ENCODE measurements at places on chromosomes 7 and 10.

DNA sequence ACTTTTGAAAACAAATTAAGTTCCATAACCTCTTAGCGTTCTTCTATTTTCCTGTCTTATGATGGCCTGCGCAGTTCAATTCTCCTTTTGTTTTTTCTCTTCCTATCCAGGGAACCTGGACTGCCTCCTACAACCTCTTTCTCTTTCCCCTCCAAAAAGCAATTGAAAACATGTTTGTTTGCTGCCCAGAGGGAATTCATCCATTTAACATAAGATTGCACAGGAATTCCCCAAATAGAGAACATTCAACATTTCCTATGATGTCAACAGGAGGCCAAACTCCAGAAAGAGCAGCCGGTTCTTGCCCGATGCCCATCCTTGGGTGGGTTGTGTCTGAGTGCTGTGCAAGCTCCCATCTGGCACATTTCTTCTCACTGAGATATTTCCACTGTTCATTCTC lies 94.2 kb upstream of the NRP1 start:
- no peaks in the 10 kb centered on the region for H3K4me1 ChIP-seq
- H3K27me3 ChIP-seq = no peaks in the 10 kb centered on the region
- no peak overlapping the region for H3K27ac ChIP-seq
- DNase-seq = no peak

GRCh38 chr7:112154690-112155089 lies 51.5 kb downstream of the DOCK4 start:
- H3K36me3 ChIP-seq = no peaks in the 10 kb centered on the region
- DNase-seq = no peak
- no peak overlapping the region for H3K27ac ChIP-seq
- no peaks in the 10 kb centered on the region for H3K4me1 ChIP-seq
- no peak overlapping the region for H3K4me3 ChIP-seq
- H3K27me3 ChIP-seq = no peaks in the 10 kb centered on the region

- H3K36me3 ChIP-seq = no peaks in the 10 kb centered on the region
- H3K4me1 ChIP-seq = no peaks in the 10 kb centered on the region
- no peak for DNase-seq
- no peak overlapping the region for H3K4me3 ChIP-seq
Measured at GRCh38 chr7:51307651-51308210, 8.9 kb downstream of the COBL start.

DNA sequence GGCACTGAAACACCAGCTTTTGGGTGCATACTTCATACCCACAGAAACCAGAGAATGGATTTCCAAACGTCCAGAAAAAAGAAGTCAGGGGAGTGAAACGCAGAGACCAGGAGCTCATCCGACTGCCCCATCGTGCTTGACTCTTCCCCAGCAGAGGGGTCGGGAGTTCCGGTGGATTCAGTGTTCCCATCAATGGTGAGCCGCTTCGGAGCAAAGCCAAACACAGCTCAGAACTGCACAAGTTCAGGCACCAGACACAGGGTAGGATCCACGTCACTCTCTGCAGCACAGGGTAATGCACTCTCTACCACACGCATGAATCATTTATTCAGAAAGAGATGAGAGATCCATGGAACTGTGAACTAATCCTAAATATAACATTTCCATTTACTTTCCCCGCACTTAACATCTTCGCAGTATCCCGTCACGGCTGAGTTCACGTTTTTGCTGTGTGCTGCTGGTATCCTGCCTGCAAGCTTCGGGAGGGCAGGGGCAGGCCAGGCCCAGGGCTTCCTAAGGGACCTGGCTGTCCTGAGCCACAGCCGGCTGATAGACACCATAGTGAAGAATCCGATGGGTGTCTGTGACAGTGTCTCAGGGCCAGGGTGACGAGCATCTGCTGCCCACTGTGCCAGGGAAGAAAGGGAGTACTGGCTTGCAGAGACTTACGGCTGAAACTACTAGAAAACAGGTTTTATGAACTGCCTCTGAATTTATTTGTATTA lies 545.3 kb downstream of the PTPRN2 start:
- H3K27me3 ChIP-seq = no peaks in the 10 kb centered on the region
- H3K27ac ChIP-seq = no peak overlapping the region
- H3K4me1 ChIP-seq = no peaks in the 10 kb centered on the region
- no peak overlapping the region for H3K4me3 ChIP-seq
- no peak for DNase-seq

DNA sequence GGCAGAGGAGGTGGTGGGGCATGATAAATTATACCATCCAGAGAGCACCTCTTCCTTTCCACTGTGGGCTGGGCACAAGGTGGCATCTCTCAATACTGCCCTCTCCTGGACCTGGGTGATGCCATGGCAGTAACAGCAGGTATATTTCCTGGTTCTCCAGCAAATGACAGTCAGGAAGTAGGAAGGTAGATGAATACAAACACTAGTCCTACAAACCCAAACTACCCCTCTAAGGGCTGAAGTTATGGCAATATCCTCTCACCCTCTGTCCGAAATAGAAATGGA lies 1004.9 kb downstream of the KCNMA1 start:
- no peaks in the 10 kb centered on the region for H3K4me1 ChIP-seq
- H3K36me3 ChIP-seq = no peaks in the 10 kb centered on the region
- H3K27me3 ChIP-seq = no peaks in the 10 kb centered on the region
- no peak overlapping the region for H3K27ac ChIP-seq
- no peak for DNase-seq
- H3K4me3 ChIP-seq = no peak overlapping the region

DNA sequence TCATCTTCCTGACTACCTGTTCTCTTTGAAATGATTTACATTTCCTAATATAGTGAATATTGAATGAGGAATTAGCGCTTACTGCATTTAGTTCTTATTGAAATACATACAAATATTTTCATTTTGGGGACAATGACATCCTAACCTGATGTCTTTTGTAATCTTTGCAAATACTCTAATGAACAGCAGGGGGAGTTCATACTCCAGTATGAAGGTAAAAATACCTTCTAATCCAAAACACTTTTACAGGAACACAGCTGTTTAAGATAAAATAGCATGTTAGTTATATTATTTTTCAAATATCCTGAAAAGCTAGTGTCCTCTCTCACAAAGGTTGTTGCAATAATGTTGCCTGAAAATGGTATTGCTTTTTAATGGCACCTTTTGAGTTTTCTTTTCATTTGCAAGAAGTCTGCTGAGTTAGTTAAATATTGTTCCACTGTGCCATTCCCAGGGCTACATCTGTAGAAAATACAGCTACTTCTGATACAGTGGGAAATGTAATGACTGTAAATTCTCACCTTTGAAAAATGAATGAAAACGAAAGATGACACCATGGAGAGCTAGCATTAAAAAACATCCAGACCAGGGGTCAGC lies 400.0 kb downstream of the PHF14 start:
- DNase-seq = no peak
- H3K36me3 ChIP-seq = no peaks in the 10 kb centered on the region
- no peak overlapping the region for H3K27ac ChIP-seq
- H3K4me1 ChIP-seq = no peaks in the 10 kb centered on the region

DNA sequence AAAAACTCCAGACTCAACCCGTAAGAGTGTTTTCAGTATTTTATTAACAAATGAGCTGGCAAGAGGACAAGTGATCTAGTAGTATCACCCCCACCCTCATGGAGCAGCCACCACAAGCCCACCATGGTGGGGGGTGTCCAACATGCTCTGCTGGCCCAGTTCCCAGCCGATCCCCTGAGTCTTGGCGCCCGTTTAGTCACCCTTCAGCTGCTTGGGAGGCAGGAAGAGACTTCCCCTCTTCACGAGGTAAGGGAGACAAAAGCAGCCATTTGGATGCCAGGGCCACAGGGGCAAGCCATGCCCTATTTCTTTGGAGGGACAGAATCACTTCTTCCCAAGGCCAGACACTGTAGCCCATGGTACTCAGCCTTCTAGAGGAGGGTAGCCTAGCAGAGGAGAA lies 54.1 kb downstream of the NOD1 start:
- no peaks in the 10 kb centered on the region for H3K27me3 ChIP-seq
- H3K4me1 ChIP-seq = no peaks in the 10 kb centered on the region
- H3K27ac ChIP-seq = no peak overlapping the region
- DNase-seq = no peak
- H3K4me3 ChIP-seq = no peak overlapping the region
- H3K36me3 ChIP-seq = peaks cover 22% of the 10 kb centered on the region

GRCh38 chr7:17075601-17076255 lies 193.9 kb upstream of the AGR3 start:
- no peaks in the 10 kb centered on the region for H3K36me3 ChIP-seq
- no peak overlapping the region for H3K4me3 ChIP-seq
- no peak overlapping the region for H3K27ac ChIP-seq

DNA sequence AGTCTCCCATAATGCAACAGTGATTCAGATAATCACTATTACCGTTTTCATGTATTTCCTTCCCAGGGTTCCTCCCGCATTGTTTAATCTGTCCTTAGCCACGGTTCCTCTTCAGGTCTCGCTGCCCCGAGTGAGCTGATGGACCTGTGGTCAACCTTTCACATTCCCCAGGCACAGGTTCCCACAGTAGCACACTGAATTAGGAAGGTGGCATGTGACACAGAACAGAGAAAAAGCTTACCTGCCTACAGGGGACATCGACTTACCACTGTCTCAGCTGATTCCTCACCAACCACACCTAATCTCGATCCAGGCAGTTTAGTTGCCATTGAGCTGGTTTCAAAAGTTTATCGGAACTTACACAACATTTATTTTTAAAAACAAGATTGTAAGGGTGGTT lies 72.2 kb downstream of the MTURN start:
- H3K36me3 ChIP-seq = no peaks in the 10 kb centered on the region
- no peak for DNase-seq
- no peak overlapping the region for H3K27ac ChIP-seq

DNA sequence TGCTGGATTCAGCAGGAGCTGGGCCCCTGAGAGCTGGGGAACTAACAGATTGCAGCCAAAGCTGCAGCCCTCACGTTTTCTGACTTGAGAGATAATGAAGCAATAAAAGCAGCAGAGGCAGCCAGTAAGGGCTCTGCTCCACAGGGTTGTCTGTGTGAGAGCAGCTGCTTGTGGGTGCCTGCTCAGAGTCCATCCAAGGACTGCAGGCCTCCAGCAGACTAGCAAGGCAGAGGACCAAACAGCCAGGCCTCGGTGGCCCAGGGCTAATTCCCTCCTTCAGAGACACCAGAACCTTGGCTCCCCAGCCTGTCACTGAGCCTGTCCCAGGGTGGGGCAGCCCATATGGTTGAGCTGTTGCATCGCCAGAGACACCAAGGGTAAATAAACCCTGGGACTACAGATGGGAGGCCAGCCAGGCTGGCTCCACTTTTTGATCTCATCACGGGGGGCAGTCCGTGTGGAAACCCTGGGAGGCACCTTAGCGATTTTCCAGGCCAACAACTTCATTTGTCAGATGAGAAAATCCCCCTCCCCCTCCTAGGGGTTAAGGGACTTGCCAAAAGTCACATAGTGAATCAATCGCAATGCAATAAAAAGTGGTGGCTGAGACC lies 229.2 kb downstream of the WDR11 start:
- H3K4me1 ChIP-seq = no peaks in the 10 kb centered on the region
- DNase-seq = no peak
- no peak overlapping the region for H3K4me3 ChIP-seq
- no peaks in the 10 kb centered on the region for H3K27me3 ChIP-seq

DNA sequence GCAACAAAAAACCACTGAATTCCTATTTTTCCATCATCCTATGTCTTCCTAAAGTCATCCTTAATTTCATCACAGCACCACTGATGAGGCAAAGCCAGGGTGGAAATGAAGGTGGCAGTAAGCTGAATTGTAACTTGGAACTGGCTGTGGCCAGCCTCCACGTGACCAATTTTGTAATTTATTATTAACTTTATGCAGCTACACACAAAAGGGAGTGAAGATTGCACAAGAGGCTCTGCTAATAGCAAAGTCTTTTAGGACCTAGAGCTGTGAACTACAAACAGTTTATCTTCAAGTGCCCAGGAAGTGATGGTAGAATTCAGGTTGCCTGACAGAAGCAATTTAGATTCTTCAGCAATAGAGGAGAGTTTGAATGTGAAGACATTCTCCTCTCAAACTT lies 176.4 kb downstream of the CCDC71L start:
- no peaks in the 10 kb centered on the region for H3K27me3 ChIP-seq
- H3K4me3 ChIP-seq = no peak overlapping the region
- H3K36me3 ChIP-seq = no peaks in the 10 kb centered on the region

Measured in naive thymus-derived CD4-positive, alpha-beta T cell (primary cell).